GM13976 (cell line): ENCODE measurements at places on chromosomes 13 and 19.

DNA sequence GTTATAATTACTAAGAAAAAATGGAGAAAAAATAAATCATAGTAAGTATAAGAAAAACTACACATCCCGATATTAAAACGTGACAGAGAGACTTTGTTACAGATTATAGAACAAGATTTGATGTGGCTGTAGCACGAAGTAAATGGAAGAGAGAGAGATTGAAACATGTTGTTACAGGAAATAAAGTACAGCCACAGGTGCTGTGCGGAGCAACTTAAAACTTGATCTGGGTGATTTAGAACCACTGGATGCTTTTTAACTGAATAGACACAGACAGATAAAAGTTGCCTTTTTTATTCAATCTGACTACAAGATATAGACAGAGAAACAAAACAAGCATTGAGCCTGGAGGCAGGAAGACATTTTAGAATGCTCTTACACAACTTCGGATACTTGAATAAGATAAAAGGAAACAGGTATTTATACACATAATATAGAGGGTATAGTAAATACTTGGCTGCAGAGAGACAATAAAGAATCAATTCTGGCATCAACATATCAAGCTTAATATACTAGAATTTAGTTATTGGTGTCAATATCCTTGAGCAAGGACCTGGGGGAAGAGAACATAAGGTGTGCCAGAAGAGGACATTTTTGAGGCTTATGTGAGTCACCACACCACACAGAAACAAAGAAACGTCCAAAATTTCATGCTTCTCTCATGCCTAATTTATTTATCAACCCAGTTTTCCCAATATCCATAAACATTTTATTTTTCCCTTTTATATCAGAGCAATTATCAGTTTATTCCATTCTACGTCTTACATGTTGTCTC, 548.5 kb downstream of the SLITRK1 start:
- DNase-seq = no peak

GRCh38 chr13:46866150-46866549, 30.7 kb downstream of the HTR2A start:
- no peak for DNase-seq

- DNase-seq = no peak
Measured at GRCh38 chr19:18991006-18991405, 42.3 kb downstream of the SUGP2 start.

GRCh38 chr19:8609279-8610040, 1.1 kb downstream of the ADAMTS10 start:
- DNase-seq = peak; percentile 70

DNA sequence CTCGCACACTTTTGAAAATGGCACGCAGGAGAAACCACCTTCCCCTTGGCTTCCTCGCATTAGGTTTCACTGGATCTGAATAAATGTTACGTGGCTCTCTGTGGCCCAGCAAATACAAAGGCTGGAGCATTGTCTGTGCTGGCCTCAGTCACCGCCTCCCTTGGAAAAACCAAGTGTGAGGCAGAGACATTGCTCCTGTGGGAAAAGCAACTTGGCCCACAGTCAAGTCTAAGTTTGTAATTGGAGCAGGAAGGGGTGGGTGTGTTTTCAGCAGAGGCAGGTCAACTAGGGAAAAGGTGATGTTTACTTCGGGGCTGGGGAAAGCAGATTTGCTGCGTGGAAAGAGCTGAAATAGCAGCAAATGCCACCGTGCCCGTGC, 101.6 kb downstream of the IRS2 start:
- no peak for DNase-seq

- peak; percentile 89 for DNase-seq
Measured at GRCh38 chr13:113816946-113817859, 46.7 kb downstream of the GAS6 start.

DNA sequence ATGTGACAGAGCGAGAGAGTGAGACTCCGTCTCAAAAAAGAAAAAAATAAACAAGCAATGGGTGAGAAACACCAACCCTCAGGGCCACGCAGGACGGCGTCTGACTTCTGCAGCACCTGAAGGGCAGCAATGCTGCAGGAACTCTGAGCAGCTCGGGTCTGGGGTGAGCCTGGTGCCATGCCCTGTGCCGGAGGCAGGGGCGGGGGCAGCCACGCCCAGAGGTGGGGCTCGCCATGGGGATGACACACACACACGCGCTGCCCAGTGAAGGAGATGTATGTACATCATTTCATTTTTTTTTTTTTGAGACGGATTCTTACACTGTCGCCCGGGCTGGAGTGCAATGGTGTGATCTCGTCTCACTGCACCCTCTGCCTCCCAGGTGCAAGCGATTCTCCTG, 24.3 kb downstream of the GPX4 start:
- no peak for DNase-seq

DNA sequence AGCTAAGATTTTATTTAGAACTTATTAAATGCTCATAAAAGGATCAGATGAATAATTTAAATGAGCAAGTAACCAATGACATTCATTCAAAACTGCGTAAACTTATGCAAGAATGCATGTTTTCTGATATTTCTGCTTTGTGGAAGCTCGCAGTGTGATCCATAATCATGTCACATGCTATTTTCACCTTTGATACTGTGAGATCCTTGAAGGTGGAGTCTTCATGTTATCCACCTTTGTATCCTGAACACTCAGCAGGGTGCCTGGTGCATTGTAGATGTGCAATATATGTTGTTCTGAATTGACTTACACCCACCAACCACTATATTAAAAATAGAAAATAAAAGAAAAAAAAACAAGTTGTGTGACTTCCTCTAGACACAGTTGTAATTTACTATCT, 333.5 kb downstream of the DCT start:
- no peak for DNase-seq

DNA sequence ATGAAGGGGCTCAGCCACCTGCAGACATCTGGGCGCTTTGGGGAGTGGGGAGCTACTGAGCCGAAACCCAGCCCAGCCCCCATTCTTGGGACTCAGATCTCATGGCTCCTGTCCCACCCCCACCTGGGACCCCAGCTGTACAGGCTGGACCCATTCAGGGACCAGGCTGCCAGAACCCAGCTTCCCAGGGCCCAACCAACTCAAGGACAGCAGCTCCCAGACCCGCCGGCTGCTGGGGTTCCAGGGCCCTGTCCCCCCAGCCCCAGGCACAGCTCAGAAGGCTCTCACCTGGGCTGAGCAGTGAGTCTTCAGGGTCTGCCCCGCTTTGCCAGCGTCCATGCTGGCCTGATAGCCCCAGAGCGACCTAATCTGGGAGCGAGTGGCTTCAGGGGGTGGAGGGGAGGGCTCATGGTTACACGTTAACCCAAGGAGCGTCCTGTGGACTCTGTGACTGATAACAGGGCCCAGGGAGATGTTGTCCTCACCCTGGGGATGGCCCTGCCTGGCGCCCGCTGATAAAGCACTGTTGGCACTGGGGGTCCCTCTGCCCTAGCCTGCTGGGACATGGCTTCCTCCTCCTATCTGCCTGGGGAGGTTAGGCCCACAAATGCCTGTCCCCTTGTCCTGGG, at the start of gene TMEM86B:
Gene TMEM86B, minus strand, starts transcription at position 361 of the 629 bp plus-strand sequence. Its CDS starts 22 bp downstream, at position 339.
- no peak for DNase-seq

GRCh38 chr19:17511724-17512573, 500 bp downstream of the PGLS start:
- DNase-seq = peak; percentile 92

GRCh38 chr13:78638216-78638615, 20.7 kb downstream of the OBI1 start:
- peak; percentile 49 for DNase-seq

DNA sequence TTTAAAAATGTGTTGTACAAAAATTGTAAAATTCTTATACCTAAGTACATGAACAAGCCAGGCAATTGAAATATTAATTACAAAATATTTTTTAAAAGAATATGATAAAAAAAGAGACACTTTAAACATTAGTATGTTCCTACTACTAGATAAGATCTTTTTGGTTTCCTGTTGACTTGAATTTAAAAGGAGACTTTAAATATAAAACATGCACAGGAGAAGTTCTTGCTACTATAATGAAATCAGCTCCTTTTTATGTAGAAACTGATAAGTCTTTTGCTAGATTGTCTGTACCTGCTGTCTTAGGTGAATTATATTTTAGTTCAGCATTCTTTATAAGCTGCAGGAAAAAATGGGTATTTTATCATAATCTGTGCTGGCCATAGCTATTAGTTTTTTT, 140.2 kb downstream of the TNFSF13B start:
- no peak for DNase-seq

GRCh38 chr13:21344662-21345176, 114.4 kb downstream of the ZDHHC20 start:
- DNase-seq = peak; percentile 40

GRCh38 chr13:59710996-59711701, 452.6 kb downstream of the DIAPH3 start:
- DNase-seq = no peak

DNA sequence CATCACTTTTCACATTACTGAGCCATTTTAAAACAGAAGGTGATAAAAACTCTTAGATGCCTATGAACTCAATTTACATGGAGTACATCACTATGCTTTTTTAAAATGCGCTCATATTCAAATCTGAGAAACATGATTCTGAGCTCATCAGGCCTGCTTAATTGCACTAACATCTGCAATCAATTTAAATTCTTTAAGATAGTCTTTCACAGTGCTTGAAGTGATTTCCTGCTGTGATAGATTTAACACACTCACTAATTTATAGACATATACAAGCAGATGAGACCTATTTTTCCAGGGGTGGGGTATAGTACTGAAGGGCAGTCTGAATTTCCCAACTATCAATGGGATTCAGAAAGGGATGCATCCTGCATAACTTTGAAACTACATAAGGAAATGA, 82.9 kb downstream of the DIAPH3 start:
- no peak for DNase-seq

DNA sequence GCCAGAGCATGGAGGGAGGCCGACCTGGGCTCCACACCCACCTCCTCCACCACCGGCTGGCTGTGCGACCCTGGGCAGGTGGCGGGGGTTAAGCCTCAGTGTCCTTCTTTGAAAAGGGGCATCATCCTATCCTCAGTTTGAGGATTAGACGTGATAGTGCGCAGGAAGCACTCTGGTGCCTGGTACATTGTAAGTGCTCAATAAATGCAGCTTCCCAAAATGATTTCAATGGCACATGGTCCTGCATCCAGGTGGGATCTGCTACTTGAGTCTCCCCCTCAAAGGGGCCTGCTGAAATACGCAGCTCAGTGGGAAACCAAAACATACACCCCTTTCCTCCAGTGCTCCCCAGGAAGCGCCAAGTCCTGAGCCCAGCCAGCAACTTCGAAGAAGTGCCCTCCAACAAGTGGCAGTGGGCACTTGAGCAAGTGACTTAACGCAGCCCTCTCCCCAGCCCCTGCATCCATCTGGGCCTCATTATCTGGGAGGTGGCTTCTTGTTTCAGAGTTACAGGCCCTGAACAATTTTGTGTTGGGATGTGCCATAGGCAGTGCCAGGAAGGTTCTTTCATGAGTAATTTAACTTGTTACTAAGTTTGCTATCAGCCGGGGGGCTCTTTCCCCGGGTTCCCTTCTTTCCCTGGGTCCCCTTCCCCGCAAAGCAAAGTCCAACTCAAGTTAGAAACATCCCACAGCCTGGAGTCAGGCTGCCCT, 17.9 kb downstream of the ACTN4 start:
- no peak for DNase-seq

DNA sequence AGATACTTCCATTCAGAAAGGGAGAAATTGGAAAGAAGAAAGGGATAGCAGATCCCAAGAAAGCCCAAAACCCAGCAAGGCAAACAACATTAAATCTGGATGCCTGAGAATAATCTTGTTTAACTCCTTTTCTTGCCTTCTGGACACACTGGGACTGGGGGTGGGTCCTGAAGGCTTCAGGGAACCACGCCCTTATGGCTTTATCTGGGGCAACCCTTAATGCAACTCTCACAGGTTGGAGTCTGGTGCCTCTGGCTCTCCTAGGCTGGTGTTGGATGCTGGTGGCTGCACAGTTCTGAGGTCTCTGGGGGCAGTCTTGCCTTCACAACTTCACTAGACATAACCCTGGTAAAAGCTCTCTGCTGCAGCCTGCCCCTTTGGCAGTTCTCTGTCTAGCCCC, 27.9 kb downstream of the PAN3 start:
- no peak for DNase-seq

GRCh38 chr13:39888865-39889810, 233.7 kb downstream of the COG6 start:
- DNase-seq = no peak

DNA sequence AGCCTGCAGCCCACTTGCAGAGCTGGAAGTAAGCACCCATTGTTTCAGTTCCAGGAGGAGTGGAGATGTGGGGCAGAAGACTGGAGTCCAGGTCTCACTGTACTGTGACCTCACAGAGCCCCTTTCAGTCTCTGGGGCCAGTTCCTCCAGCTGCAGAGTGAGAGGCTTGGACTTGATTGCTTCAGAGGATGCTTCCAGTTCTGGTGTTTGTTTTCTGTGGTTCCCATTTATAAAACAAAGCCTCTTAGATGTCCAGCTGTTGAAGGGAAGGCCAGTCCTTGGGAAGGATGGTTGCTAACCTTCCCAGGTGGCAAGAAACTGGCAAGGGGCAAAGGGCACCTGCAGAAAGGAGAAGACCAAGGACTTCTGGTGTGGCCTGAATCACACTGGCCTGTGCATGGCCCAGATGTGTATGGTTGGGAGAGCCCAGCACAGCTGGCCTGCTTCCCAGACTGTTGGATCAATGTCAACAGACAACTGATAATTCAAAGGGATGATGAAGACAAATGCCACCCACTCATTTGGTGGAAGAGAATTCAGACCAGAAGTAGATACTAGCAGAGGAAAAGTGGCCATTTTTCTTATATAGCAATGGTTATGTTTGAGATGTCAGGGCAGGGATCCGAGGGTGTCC, 218.5 kb downstream of the ZNF536 start:
- no peak for DNase-seq

- no peak for DNase-seq
Measured at GRCh38 chr13:49838989-49839388, 46.5 kb upstream of the KPNA3 start.

- no peak for DNase-seq
Measured at GRCh38 chr19:38685666-38686529, 38.4 kb downstream of the ACTN4 start.

DNA sequence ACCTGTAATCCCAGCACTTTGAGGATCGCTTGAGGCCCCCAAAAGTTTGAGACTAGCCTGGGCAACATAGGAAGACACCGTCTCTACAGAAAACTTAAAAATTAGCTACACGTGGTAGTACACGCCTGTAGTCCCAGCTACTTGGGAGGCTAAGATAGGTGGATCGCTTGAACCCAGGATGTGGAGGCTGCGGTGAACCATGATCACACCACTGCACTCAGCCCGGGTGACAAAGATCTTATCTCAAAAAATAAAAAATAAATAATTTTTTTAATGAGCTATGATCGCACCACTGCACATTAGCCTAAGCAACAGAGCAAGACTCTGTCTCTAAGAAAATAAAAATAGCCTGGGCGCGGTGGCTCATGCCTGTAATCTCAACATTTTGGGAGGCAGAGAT, 6.6 kb downstream of the RCBTB2 start:
- no peak for DNase-seq

DNA sequence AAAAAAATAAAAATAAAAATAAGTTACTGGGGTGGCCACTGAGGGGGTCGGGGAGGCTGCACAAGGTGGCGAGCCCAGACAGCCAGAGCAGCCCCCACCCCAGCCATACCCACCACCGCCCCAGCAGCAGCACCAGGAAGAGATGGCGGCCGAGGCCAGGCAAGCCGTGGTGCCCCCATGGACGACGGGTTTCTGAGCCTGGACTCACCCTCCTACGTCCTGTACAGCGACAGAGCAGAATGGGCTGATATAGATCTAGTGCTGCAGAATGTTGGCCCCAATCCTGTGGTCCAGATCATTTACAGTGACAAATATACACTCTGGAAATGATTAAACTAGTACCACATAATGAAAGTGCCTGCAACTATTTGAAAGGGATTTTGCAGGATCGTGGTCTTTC, 71.6 kb upstream of the ZDHHC20 start:
- DNase-seq = no peak

GRCh38 chr19:31214086-31214485, 135.2 kb downstream of the TSHZ3 start:
- DNase-seq = no peak
